Camera-type eye (tissue), 1 donor: ENCODE measurements at places on chromosomes 12 and 14. TPM values are rescaled to one million over a fixed set of nuclear protein-coding genes. Genes with fewer than 3 reads are reported as not detected.

The GPATCH2L gene
- total RNA-seq = 137 TPM

The RIPK3 gene
- 4.4 TPM for total RNA-seq

The TMEM52B gene
- total RNA-seq = not detected

The KLC1 gene
- total RNA-seq = 377 TPM

The MIP gene
- 303 TPM for total RNA-seq

The MTHFD1 gene
- total RNA-seq = 41.6 TPM

The COX8C gene
- total RNA-seq = not detected

The APOF gene
- not detected for total RNA-seq
